T-cell (primary cell): ENCODE measurements at places on chromosomes 12 and 14.

DNA sequence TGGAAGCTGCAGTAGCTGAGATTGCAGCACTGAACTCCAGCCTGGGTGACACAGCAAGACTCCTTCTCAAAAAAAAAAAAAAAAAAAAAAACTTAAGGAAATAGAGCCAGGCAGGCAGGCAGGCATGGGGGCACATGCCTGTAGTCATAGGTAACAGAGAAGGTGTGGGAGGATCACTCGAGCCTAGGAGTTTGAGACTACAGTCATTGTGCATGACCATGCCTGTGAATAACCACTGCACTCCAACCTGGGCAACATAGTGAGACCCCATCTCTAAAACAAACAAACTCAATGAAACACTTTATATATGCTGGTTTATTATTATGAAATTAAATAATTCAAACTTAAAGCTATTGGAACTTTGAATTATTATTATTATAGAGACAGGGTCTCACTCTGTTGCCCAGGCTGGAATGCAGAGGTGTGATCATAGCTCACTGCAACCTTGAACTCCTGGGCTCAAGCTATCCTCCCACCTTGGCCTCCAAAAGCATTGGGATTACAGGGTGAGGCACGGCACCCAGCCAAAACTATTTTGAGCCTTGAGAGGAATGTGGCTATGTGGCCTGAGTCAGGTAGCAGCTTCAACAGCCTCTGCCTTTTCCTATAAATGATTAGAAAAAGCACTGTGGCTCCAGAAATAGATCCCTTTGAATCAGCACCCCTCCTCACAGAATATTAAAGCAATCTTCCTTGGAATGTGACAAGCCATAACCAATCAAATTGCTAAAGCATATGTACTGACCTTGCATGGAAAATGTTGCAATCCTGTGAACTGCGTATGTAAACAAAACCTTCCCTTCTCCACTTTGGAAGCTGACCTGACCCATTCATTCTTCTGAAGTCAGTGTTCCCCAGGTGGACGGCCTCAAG, 34.7 kb upstream of the YY1 start:
- no peak for DNase-seq

GRCh38 chr14:86712176-86712575, 1182.2 kb downstream of the FLRT2 start:
- DNase-seq = no peak

GRCh38 chr14:41558490-41558889, 48.2 kb upstream of the LRFN5 start:
- DNase-seq = no peak

DNA sequence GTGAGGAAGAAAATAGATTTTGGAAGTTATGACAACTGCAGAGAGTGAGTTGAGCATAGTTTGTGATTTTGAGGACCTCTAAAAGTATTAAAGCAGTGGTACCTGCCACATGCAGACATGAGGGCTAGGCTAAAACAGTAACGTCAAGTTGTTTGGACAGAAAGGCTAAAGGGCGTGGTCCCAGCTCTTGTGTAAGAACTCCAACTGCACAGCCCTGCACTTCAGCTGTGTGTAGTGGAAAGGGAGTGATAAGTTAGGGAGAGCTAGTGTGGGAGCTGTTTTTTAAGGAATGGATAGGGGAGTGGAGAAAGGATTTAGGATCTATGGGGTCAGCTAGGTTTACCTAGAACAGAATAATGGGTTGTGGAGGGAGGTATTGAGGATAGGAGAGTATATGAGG, 39.5 kb downstream of the TESPA1 start:
- DNase-seq = no peak

- no peak for DNase-seq
Measured at GRCh38 chr14:51836417-51836816, 24.0 kb upstream of the GNG2 start.

- DNase-seq = no peak
Measured at GRCh38 chr12:63301311-63301710, 150.3 kb upstream of the AVPR1A start.

DNA sequence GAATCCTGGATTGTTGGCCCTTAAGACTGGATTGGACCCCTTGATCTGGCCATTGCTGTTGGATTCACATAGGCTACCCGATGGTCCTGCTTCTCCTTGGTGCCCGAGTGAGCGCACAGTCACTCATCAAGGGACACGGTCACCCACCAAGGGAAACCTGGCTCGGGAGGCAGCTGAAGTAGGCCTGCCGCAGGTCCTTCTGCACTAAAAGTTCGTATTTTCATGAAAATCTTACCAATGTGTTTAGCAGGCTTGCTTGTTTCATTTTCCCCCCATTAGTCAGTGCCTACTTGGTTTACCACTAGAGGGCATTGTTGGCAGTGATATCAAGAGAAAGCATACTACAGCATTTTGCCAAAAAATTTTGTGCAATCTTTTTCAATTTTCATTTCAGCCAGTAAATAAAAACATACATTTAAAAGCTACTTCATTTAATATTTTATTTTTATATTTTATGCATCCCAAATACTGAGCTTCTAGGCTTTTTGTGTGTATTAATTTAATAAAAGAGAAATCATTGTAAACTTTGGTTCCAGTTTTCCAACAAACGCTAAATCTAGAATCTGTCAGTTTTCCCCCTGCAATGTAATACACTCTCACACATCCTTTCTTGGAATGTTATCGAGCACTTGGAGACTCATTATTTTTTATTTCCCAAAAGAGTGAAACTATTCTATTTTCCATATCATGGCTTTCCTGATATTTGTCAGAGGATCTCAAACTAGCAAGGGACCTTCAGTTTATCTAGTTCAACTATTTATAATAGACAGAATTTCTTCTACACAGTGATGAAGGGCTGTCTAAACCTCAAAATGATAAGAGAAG, 116.7 kb downstream of the LMNTD1 start:
- DNase-seq = peak; percentile 25

DNA sequence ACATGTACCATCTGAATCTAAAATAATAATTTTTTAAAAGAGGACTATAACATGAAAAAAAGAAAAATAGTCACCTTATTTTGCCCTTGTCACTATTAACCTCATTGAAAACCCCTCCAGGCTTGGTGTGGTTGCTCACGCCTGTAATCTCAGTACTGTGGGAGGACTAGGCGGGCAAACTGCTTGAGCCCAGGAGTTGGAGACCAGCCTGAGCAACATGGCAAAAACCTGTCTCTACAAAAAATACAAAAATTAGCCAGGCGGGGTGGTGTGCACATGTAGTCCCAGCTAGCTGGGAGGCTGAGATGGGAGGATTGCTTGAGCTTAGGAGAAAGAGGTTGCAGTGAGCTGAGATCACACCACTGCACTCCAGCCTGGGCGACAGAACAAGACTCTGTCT, 126.3 kb upstream of the KRAS start:
- DNase-seq = no peak

GRCh38 chr12:119479121-119479561, 114.4 kb upstream of the TMEM233 start:
- no peak for DNase-seq

- no peak for DNase-seq
Measured at GRCh38 chr12:42204362-42204761, 33.7 kb downstream of the YAF2 start.

GRCh38 chr12:11743423-11744409, 94.2 kb downstream of the ETV6 start:
- DNase-seq = no peak

GRCh38 chr12:125079084-125079483, 13.8 kb downstream of the AACS start:
- DNase-seq = no peak

- no peak for DNase-seq
Measured at GRCh38 chr14:83467811-83468210, 1934.2 kb upstream of the SEL1L start.

DNA sequence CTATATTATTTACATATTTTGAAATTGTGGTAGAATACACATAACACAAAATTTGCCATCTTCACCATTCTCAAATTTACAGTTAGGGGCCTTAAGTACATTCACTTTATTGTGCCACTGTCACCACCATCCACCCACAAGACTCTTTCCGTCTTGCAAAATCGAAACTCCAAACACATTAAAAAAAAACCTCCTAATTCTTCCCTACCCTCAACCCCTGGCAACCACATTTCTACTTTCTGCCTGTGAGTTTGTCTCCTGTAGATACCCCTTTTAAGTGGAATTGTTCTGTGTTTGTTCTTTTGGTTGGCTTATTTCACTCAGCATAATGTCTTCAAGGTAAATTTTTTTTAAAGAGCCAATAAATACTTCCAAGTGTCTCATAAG, 31.6 kb upstream of the AMIGO2 start:
- DNase-seq = no peak

DNA sequence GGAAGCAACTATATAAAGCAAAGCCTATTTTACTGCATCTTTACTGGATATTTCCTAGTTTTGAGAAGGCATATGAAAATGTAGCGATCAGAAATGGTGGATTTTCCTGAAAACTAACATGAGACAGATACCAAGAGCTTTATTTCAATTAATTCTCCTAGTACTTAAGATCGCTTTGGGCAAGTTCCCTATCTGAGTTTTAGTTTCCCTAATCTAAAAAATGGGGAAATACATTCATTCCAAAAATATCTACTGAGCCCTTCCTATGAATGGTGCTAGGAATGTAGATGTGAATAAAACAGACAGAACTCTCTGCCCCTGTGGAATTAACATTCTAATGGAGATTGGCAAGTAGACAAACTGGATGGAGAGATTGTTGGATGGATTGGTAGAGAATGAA, 8.4 kb downstream of the CATSPERB start:
- no peak for DNase-seq

- no peak for DNase-seq
Measured at GRCh38 chr14:32430326-32430725, 101.2 kb downstream of the AKAP6 start.

- no peak for DNase-seq
Measured at GRCh38 chr14:24692382-24693352, 58.7 kb upstream of the GZMB start.

DNA sequence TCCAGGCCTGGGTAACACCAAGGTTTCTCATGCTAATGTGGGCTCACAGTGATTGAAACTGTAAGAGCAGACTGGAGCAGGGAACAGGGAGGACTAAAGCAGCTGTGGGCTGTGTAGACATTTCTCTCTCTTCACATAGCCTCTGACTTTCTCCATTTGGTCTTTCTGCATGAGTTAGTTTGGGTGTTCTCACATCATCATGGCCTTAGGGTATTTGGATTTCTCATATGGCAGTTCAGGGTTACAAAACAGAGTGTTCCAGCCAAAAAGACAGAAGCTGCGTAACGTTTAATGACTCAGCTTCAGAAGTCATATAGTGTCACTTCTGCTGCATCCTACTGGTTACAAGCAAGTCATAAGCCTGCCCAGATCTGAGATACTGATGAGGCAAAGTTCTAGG, 52.0 kb upstream of the OSBPL8 start:
- no peak for DNase-seq

- DNase-seq = no peak
Measured at GRCh38 chr14:57578801-57579200, 85.1 kb upstream of the CCDC198 start.

DNA sequence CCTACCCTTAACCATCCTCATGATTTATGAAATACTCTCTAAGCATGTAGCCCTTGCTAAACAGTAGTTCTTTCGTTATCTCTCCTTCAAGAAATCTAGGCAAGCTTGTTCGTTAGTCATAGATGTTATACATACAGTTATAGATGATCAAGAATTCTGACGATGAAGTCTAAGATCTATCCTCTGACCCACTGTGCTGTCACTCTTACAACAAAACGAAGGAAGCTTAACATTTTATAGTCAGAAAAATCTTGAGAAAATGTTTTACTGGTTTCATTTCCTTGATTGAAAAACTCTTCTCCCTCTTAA, 68.9 kb downstream of the SPPL3 start:
- no peak for DNase-seq

DNA sequence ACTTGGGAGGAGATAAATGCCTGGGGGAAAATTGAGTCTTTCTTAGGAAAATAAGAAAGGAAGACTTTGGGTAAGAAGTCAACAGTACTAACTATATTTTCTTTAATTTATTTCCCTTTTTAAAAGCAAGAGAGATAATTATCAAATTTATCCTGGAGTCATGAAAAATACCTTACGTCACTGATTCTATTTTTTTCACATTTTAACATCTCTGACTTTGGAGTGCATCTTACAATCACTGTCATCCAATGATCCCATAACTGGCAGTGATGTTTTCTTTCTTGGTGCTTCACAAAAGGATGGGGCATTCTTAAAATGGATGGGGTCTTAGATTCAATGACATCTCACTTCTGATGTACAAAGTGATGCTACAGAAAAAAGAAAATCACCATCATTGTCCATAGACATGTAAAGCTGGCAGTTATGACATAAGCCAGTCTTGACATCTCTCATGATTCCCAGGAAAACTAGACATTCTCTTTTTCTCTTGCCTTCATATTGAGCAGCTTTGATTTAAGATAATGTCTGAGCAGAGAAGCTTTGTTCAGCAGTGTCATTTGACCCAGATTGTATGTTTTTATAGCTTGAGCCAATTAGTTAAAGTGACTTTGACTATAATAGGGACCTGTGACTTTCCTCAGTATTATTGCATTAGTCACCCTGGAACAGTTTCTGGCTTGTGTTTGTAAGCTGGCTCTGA, 236.2 kb downstream of the EGLN3 start:
- DNase-seq = no peak

DNA sequence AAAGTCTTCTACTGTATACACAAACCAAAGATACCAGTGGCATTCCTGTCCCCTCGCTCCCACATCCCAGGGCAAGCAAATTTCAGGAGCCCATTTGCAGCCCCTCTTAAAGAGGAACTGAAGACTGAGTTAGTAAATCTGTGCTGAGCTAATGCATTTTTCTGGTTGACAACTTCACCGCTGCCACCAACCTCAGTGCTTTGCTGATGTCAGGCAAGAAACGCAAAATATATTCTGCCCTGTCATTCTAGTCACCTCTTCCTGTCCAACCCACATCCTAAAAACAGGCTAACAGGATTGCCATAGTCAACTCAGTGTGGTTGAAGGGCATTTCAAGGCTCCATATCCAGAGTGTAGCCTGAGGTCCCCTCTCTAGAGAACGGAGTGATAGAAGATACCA, 59.4 kb upstream of the FICD start:
- DNase-seq = no peak

DNA sequence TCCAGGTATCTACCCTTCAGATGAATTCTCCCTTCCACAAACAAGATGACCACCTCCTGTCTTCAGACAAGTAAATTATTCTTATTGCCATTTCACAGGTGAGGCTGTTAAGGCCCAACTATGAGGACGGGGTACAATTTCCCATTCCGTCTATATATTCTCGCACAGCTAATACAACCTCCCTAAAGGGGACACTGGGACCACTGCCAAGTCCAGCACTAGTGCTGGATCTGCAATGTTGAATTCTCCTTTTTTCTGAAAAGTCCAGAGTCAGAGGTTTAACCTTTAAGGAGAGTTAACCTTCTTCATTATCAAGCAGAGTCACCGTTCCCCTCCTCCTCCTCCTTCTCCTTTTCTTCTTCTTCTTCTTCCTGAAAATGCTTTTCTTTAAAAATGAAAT, 130.4 kb upstream of the PARP11 start:
- DNase-seq = no peak

GRCh38 chr12:79298506-79298905, 392.3 kb downstream of the PAWR start:
- DNase-seq = no peak
